ENCODE measurements at places on chromosomes 1 and 21.

DNA sequence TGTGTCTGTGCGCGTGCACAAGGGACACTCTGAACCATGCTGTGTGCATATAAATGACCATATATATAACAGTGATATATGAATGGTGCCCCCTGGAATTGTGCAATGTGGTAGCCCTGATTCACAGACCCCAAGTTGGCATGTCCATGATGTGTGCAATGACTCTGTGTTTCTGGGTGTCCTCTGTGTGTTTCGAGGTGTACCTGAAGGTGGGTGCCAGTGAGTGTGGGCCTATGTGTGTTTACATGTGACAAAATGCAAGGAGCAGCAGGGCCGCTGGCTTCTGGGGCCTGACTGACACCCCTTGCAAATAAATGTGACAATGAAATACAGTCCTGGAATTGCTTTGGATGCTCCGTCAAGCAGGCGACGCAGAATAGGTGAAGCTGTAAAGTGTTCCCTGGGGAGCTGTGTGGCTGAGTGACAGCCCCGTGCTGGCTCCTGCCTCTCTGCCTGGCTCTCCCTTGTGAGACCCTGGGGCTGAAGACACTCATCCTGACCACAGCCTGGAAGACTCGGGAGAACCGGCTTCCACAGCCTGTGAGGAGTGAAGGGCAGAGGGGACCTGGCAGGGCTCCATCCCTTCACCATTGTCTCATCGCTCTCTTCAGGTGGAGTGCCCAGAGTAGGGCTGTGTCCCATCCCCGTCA is 38.2 kb upstream of the CSF3R start:
- no peak for DNase-seq

DNA sequence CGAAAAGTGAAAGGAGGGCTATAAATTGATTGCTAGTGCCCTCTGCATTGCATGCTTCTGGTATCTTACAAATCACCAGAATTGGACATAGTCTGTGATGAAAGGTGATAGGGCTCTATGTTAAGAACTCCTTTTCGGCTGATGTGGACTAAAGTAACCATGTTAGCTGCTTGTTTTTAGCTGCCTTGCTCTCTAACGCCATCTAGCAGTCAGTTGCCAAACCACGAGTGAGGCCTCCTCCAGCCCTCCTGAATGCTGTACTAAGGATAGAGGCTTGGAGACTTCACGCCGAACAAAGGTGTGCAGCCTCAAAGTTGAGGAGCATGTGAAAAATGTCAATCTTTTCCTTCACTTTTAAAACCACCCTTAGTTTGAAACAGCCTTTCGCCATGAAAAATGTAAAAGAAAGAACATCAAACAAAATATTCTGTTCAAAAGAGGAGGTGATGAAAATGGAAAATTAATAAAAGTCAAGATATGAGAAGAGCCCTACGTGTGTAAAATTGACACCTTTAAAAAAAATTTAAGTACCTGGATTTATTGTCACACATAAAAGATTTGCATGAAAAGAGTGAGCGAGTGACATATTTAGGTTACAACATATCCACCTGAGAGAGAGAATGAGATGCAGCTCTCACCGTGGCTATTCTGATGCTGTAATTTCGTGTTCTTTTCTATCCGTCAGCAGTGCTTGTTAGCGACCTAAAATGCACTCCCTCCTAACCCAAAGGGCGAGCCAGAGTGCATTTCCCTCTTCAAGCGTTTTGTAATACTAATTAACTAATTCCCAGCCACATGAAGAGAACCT is 8.1 kb downstream of the LRRC53 start:
- DNase-seq, result no peak

- DNase-seq, result peak; percentile 88
Measured at GRCh38 chr1:32240140-32240951, 6.7 kb upstream of the FAM167B start.

DNA sequence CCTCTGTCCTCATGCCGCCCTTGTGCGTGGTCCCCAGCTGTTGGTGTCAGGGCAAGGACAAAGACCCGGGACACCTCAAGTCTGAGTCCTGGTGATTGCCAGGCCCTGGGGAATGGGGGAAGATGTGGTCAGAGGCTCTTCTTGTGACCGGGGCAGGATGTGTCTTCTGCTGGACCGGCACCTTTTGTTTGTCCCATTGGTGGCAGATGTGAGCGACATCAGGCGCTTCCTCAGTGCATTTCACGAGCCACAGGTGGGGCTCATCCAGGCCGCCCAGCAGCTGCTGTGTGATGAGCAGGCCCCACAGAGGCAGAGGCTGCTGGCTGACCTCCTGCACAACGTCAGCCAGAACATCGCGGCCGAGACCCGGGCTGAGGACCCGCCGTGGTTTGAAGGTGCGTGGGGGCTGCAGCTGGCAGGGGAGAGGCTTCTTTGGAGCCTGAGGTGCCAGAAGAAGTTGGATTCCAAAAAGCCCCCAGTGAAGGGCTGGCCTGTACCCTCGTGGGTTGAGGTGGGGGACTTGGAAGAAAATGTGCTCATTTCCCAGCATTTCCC is 8.4 kb downstream of the DFFB start:
- no peak for DNase-seq

- no peak for DNase-seq
Measured at GRCh38 chr1:221897321-221897721, 155.4 kb upstream of the DUSP10 start.

DNA sequence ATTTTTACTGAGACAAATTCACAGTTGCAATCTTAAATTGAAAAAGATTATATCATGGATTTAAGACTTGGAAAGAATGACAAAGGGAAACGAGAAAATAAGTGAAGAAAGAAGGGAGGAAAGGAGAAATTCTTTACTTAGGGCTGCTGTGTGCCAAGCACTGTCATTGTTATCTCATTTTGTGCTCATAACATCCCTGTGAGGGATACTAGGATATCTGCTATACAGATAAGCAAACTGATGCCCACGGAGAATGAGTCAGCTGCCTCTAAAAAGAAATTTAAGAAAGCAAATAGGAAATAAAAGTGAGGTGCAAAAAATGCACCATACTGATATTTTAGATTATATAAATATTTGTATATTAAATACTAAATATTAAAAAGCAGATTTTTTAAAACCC is 183.6 kb upstream of the NR5A2 start:
- DNase-seq, result no peak

Measured in spleen (tissue), 13 donors.